ENCODE measurements at places on chromosomes 1 and 21.

DNA sequence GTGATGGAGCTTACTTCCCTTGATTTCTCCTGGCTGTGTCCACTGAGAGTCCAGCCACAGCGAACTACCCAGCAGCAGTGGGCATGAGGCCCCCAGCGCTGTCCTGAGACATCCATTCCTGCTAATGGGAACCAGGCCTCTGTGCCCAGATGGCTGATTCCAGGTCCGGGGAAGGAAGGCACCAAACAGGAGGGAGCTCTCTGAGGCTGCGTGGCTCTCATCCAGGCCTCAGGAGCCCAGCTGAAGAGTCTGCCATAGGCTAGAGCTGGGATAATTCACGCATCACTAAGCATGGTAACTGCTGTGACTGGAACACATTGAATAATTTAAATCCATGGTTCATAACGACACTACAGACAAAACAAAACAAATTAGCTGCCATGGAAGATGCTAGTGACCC lies 24.7 kb upstream of the LRRC47 start:
- no peak for DNase-seq

DNA sequence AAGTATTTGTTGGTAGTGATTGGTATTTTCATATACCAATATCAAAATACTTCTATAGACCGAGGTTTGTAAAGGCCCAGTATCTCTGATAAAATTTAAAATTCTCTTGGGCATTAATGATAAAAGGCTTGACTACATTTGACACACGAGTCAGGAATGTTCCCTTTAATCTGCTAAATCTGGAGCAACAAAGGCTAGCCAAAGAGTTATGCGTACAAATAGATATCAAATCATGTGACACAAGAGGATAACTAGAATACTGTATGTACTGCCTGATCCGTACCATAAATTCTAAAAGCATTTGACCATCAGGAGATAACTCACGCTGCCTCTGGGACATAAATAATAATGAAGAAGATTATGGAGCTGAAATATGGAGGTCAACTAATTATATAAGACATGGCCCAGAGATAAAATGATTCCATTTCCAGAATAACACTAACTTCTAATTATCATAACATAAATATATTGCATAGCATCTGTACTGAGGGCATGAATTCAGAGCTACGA lies 64.2 kb upstream of the SH3GLB1 start:
- no peak for DNase-seq

DNA sequence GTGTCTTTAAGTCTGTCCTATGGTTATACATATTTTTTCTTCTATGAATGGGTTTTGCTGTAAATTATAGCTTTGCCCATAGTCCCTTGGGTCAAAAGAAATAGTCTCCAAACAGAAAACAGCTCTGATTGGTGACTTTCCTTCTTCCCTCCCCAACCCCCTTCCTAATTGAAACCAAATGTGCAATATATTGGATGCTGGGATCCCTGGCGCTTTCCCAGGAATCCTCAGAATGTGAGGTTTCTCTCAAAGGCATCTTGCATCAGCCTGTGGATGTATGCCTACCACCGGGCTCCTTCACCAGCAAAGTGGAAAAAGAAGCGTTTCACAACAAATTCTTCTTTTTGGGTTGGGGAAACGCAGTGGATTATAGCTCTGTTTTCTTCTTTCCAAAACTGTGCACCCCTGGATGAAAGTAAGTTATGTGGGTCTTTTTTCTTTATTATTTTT lies at the start of gene DDR2:
TSS of gene DDR2 (plus strand) at position 248 of the 450 bp plus-strand sequence. CDS start 86,600 bp downstream, outside the sequence.
- DNase-seq: no peak

GRCh38 chr1:174324493-174324892 lies 123.3 kb upstream of the GPR52 start:
- DNase-seq: no peak

- no peak for DNase-seq
Observed at GRCh38 chr21:14911351-14911750, 153.4 kb downstream of the NRIP1 start.

- DNase-seq: no peak
Observed at GRCh38 chr1:193355178-193355577, 168.8 kb upstream of the B3GALT2 start.

GRCh38 chr1:31987135-31987619 lies 26.5 kb upstream of the KHDRBS1 start:
- DNase-seq: no peak

GRCh38 chr1:176884286-176884685 lies 280.2 kb downstream of the ASTN1 start:
- no peak for DNase-seq

DNA sequence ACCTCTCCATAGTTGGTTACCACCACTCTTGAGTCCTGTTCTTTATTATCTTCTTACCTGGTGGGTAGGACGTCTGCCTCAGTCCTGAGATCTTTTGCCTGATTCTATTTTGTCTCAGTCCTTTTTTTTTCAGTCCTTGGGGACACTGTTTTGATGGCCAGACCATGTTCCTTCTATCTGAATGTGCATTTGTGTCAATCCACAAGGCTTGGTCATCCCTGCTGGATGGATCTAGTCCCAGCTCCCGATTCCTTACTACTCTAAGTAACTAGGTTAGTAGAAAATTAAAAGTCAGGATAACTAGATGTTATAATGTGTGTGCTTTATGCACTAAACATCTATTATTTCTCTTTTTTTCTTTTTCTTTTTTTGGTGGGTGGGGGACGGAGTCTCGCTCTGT lies 28.1 kb upstream of the AK4 start:
- no peak for DNase-seq

- DNase-seq: no peak
Observed at GRCh38 chr1:119027759-119028158, 39.6 kb upstream of the TBX15 start.

DNA sequence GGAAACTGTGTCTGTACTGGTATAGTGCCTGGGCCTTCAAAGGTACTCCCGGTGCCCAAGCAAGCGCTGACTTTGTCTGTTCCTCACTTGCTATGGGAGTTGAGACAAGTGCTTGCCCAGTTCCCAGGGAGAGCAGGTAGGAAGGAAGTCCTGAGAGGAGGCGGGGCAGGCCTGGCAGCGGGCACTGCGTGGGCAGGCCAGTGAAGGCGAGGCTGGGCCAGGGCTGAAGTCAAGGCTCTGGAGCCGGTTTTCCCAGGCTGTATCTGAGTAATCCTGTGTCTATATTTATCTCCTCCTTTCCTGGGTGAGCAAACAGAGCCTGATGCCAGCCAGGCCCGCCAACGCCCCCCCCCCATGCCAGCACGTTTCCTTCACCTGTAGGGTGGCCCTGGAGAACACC lies 15.9 kb upstream of the EDN2 start:
- no peak for DNase-seq

DNA sequence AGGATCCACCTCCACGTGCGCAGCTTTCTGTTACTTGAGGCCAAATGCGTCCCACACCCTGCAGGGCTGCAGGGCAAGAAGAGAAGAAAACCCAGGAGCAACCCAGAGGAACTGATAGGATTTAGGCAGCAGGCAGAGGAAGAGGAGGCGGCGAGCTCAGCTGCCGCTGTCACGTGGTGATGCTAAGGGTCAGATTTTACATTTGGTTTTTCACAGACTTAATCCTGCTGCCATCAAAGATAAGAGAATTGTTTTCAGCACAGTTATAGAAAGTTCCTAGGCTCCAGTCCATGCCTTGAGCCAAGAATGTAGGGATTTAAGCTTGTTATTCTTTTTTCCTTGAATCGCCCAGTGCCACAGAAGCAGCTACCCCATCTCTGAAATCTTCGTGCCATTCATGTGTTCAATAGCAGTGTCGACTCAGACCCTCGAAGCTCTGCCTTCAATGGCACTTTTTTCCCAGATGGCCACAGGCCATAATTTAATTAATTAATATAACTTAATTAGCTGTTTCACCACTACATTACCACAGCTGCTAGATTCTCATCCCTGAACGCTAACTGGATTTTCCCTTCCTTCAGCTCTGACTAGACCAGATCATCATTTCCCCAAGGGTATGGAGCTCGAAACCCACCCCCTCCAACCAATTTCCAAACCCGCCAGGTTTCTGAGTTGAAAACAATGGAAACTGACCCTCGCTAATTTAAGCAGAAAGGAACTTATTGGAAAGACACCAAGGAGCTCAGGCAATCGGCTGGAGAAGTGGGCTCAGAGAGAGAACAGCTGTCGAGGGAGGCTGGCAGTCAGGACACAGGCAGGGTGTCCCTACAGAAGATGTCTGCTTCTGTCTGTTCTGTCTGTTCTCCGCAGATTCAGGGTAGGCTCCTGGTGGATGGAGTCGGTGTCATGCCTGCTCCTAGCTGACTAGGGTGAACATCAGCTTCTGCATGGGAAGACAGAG lies 36.2 kb downstream of the LDLRAP1 start:
- DNase-seq: no peak

GRCh38 chr1:9960706-9961562 lies 17.7 kb downstream of the NMNAT1 start:
- DNase-seq: peak; percentile 35

GRCh38 chr1:239155466-239156091 lies 230.8 kb upstream of the CHRM3 start:
- DNase-seq: no peak

DNA sequence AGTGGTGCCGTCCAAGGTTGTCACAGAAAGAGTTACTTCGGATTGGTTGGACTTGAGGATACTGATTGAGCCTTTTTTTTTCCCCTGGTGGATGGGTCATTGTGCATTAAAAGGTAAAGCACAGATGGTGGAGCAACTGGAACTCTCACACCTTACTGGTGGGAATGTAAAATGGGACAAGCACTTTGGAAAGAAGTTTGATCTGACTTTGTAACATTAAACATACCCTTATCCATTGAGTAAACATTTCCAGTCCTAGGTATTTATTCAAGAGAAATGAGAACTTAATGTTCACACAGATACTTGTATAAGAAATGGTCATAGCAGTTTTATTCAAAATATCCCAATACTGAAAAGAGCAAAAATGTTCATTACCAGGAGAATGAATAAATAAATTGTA lies 14.9 kb downstream of the PLA2G2A start:
- no peak for DNase-seq

- no peak for DNase-seq
Observed at GRCh38 chr1:82329226-82329625, 528.5 kb downstream of the ADGRL2 start.

- DNase-seq: no peak
Observed at GRCh38 chr1:98660940-98661543, 479 bp upstream of the SNX7 start.

DNA sequence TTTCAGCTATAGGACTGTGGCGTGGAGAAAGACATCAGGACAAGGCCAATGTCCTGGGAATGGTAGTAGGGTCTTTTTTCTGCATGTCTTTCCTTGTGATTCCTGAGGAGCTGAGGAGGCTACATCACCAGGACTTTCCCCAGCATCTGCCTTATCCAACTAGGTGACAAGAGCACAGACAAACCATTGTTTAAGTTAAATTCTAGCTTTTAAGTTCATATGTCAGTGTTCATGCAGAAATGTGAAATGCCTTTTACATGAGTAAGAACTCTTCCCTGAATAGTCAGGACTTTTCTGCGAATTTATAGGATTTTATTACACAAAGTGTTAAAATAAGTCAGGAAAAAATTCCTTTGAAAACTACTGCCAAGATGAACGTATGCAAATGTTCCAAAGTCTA lies 154.2 kb downstream of the PTGER3 start:
- DNase-seq: no peak

DNA sequence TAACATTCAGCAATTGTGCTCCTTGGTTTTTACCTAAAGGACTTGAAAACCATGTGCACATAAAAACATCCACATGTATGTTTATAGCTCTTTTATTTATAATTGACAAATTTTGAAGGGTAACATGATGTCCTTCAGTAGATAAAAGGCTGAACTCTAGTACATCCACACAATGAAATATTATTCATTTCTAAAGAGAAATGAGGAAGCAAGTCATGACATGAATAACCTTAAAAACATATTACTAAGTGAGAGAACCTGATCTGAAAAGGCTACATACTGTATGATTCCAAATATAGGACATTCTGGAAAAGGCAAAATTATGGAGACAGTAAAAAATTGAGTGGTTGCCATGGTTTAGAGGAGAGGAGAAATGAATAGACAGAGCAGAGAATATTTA lies 50.3 kb downstream of the DRAM2 start:
- no peak for DNase-seq

DNA sequence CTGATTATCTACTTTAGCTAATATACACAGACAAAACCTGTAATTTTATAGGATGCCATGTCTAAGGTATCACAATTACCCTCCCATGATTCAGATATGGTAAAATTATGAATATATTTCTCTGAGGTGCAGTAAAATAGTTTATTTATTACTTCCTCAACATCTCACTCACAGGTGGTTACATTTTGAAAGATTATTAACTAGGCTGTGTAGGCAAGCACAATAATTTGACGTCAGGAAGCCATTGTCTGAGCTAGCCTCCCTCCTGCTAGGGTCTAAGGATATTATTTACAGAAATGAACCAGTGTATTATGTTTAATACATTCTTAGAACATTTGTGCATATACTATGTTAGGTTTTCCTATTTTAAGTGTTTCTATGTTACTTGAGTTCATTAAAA lies 69.9 kb upstream of the ADGRL2 start:
- no peak for DNase-seq

- no peak for DNase-seq
Observed at GRCh38 chr1:4838231-4838630, 183.8 kb downstream of the AJAP1 start.

- DNase-seq: no peak
Observed at GRCh38 chr1:171801487-171801891, 20.0 kb downstream of the METTL13 start.

DNA sequence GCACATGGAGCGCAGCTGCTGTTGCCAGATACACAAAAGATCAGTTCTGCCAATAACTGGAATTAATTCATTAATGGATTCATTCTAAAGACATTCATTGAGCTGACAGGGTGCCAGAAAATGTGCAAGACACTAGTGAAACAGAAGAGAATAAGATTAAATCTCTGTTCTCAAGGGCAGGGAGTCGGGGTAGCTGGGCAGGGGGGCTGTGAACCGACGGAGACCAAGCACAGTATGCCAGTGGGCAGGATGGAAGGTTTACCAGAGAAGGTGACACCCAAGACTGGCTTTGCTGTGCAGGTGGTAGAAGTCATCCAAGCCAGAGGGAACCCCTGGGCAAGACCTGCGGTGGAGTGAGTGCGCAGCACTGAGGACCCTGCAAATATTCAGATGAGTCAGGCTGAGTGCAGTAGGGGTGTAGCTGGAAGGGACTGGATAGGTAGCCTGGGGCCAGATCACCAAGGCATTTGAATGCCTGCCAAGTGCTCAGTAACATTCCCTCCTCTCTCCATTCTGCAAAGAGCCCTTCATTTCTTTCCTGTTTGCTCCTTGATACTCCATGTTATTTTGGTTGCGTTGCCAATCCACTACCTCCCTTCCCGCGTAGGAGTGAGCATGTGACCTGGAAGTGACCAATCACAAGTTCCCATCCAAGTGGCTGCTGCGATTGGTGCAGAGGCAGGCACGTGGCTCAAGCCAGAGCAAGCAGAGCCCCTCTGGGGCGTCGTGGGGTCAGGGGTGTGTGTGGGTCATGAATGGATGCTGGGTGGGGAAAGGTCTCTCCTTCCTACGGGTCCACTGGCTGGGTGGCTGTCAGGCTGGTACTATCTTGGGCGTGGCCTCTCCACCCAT lies 413.1 kb downstream of the PTPRU start:
- DNase-seq: no peak

GRCh38 chr21:29368906-29369305 lies 70.2 kb downstream of the BACH1 start:
- DNase-seq: no peak
